ENCODE measurements at places on chromosomes 1 and 21. TPM values are rescaled to one million over a fixed set of nuclear protein-coding genes. Genes with fewer than 3 reads are reported as not detected.

DNA sequence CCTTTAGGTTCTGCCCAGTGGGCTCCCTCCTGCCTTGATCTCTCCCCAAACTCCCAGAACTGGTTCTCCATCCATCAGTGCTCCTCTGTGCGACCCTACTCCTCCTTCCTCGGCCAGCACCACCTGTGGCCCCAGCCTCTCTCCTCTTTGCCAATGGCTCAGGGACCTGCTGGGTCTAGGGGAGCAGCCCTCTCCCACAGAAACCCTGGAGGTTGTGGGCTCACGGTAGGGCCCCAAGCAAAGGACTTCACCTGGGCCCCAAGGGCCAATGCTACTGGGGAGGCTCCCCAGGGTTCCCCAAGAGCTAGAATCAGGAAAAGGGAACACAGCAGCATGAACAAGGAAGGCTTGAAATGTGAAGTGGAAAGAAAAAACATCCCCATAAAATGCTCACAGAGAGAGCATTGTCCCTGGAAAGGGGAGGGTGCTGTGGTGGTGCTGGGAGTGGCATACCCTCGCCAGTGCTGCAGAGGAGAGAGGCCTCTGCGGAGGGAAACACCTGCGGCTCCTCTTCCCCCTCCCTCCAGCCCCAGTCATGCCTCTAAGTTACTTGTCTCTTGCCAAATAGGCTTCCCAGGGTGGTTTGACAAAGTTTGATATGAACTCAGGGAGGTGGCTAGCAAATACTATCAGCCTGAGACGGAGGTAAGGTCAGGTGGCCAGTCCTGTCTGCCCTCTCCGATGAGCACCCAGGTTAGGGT, 2.5 kb downstream of the TMEM63A start:
- no peak for DNase-seq

GRCh38 chr1:79042117-79042516, 35.6 kb upstream of the ADGRL4 start:
- no peak for DNase-seq

- DNase-seq = no peak
Observed at GRCh38 chr1:248111157-248111556, 16.2 kb downstream of the OR2L13 start.

Gene FTCD
- 0.05 TPM for polyA plus RNA-seq

Gene SPRR2B
- polyA plus RNA-seq = not detected

- no peak for DNase-seq
Observed at GRCh38 chr1:248739572-248740205, 15.9 kb downstream of the LYPD8 start.

- DNase-seq = no peak
Observed at GRCh38 chr1:22536506-22536905, 26.8 kb upstream of the EPHA8 start.

Gene CD247
- not detected for polyA plus RNA-seq

Gene CYP4A22
- polyA plus RNA-seq = not detected

- no peak for DNase-seq
Observed at GRCh38 chr1:116318897-116319296, 54.1 kb upstream of the ATP1A1 start.

GRCh38 chr1:218510153-218510772, 165.1 kb downstream of the TGFB2 start:
- no peak for DNase-seq

Gene TMEM35B
- 79.5 TPM for polyA plus RNA-seq

GRCh38 chr1:81023187-81023724, 777.5 kb upstream of the ADGRL2 start:
- no peak for DNase-seq

DNA sequence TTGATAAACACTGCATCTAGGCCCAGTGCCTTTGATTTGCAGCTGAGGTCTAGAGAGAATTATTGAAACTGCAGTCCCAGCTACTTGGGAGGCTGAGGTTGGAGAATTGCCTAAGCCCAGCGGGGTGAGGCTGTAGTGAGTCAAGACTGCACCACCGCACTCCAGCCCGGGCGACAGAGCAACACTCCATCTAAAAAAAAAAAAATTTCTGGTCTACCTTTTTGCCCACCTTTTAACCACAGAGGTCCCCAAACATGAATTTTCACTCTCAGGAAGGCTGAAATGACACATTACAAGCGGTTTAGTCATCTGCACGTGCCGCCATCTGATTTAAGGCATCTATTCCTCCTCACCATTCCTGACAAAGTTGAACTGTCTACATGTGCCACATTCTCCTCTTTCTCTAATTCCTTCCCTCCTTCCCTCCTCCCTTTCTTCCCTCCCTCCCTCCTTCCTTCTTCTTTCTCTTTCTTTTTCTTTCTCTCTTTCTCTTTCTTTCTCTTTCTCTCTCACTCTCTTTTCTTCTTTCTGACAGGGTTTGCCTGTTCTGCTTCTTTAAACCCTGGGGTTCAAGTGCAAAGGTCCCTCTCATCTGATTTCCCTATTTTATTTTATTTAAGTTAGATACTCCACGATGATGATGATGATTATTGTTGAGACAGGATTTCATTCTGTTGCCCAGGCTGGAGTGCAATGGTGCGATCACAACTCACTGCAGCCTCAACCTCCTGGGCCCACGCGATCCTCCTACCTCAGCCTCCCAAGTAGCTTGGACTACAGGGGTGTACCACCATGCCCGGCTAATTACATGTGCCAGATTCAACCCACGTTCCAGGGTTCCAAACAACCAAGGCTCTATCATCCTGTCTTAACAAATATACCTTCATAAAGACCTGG, 3.0 kb upstream of the SOD1 start:
- DNase-seq = no peak

Gene MED8
- 52.0 TPM for polyA plus RNA-seq

GRCh38 chr1:57345916-57346315, 77.9 kb downstream of the DAB1 start:
- no peak for DNase-seq

DNA sequence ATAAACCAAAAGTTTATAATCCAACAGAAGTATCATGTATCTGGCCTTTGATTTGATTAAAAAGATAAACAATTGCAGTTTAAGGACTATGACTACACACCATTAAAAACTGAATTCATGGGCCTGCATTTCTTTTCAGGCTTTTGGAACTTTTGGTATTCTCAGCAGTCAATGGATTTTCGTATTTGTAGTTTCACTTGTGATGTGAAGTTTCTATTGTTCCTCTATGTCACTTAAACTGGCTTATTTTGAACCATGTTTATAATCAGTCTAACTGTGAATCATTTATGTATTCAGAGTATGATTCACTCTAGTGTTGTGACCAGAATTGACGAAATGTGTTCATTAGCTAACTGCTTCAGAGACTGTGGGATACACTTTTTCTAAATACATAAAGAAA, 132.9 kb downstream of the COQ8A start:
- DNase-seq = no peak

Gene TMEM61
- not detected for polyA plus RNA-seq

- no peak for DNase-seq
Observed at GRCh38 chr1:161074676-161075368, 5.1 kb upstream of the ARHGAP30 start.

DNA sequence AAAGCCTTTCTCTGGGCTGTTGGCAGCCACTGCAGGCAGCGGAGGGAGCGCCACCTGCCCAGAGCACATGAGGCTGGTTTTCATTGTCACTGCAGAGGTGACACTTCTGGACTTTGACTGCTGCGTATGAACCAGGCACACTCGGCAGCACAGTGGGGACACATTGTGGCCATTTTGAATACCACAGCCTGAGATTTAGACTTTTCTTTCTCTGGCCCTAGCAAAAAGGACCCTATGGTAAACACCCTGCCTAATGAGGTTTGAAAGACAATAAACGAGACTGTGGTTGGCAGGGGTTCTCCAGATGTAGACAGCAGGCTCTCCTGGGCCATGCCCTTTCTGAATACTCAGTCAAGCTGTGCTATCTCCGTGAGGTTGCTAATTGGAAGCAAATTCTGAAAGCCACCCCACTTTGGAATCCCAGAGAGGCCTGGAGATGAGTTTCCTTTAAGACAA, 12.0 kb upstream of the KCNE2 start:
- no peak for DNase-seq

- DNase-seq = peak; percentile 85
Observed at GRCh38 chr1:203534526-203534925, 40.6 kb downstream of the OPTC start.

DNA sequence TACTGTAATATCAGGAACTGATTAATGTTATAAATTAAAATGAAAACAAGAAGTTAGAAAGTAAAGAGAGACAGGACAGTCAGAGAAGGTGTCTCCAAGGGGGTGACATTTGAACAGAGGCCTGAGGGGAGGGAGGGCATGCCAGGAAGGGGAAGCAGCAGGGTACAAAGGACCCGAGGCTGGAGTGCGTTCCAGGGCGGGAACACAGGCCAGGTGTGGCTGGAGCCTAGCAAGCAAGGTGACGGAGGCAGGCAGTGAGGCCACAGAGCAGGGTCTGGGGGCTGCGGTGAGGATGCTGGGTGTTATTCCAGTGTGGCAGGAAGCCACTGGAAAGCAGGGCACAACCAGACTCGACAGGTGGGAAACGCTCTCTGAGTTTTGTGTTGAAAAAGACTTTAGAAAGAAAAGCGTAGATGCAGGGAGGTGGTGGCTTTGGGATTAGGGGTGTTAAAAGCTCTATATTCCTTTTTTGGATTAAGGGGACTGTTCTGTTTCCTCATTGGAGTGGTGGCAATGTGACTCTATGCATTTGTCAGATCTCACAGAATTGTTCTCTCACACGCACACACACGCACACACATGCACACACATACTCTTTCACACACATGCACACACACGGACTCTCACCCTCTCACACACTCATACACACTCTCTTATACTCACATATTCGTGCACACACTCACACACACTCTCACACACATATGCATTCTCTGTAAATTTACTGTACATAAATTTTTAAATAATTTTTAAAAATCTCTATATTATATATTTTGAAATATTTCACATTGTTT, 124.5 kb downstream of the GLIS1 start:
- no peak for DNase-seq

- DNase-seq = no peak
Observed at GRCh38 chr1:173082913-173083312, 32.2 kb upstream of the TNFSF18 start.

GRCh38 chr1:52423771-52424170, 19.4 kb downstream of the PRPF38A start:
- no peak for DNase-seq

GRCh38 chr1:244460197-244460596, 876 bp upstream of the CATSPERE start:
- DNase-seq = no peak

DNA sequence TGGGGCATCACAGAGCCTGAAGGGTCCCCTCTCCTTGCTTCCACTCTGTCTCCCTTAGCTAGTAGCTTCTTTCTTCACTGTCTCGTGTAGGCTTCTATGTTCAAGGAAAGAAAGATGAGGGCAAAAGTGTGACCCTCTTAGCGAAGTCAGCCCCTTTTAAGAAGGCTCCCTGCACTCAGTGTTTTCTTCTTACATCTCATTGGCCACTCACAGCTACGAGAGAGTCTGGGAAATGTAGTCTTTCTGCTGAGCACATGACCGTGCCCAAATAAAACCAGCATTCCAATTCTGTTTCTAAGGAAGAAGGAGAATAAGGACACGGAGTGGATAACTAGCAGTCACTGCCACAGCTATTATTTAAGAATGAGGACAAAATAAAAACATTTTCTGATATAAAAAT, 104.9 kb upstream of the TNR start:
- no peak for DNase-seq

- DNase-seq = no peak
Observed at GRCh38 chr21:45108808-45109781, 34.7 kb downstream of the ADARB1 start.

Gene IL20
- not detected for polyA plus RNA-seq

DNA sequence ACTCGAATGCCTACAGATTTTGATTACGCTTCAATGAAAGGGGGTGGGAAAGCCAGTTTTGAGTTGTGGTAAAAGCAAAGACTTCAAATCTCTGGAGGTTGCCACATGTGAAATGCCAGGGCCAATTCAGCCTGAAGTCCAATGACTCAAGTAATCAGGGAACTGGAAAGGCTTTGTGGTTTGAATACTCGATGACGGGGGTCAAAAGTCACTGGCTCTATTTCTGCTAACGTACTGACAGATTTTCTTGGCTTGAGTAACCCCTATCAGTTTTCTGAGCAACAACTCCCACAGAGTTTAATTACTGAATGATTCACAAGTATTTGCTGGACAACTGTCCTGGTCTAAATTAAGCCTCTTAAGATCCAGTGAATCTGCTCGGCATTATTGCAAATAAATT, 152.2 kb downstream of the SIPA1L2 start:
- DNase-seq = peak; percentile 91

- DNase-seq = no peak
Observed at GRCh38 chr1:25205786-25206185, 26.5 kb downstream of the SYF2 start.

DNA sequence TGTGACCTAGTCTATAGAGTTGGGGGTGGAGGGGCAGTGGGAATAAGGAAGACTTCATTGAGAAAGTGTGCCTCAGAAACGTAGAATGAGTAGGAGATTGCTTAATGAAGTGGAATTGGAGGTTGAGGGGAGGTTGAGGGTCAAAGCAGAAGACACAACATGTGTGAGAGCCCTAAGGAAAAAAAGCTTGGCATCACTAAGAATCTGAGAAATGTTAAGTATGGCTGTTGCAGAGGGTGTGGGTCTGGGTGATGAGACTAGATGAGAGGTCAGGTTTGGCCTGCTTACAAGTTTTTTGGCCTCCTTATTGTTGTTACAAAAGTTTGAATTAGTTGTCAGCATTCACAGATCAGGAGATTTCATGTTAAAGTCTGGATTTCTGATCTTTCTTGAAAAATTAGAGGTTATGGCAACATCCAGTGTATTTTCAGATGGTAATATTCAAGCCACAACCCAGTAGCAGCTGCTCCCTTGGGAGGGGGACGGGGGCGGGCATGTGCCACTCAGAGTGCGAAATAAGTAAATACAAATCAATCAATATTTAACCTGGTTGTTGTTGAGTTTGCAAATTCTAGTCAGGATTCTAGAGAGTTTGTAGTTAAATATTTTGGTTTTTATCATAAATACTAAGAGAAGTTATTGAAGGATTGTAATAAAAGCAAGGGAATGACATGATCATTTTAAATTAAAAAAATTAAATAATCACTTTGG, 4.3 kb downstream of the MAN1A2 start:
- DNase-seq = no peak

Gene TNFRSF9
- not detected for polyA plus RNA-seq
